ENCODE measurements at places on chromosomes 12 and 14.
A peak's percentile ranks its signal among the peaks of the same experiment; 100 is the strongest.

DNA sequence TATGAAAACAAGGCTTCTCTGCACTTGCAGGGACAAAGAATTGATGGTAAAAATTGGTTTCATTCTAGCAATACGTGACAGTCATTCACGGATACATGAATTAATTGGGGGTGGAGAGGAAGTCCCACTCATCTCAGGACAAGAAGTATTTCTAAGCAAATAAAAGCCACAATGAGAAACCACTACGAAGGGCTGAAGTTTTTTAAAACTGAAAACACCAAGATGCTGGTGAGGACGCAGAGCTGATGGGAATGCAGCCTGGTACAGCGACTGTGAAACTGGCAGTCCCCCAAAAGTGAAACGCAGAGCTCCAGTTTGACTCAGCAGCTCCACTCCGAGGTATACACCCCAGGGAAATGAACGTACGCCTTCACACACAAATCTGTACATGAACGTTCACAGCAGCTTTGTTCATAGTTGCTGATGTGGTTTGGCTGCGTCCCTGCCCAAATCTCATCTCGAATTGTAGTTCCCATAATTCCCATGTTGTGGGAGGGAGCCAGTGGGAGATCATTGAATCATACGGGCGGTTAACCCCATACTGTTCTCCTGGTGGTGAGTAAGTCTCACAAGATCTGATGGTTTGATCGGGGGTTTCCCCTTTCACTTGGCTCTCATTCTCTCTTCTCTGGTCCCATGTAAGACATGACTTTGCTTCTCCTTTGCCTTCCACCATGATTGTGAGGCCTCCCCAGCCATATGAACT, 89.0 kb downstream of the SCARB1 start:
- peak; percentile 83 for DNase-seq

- DNase-seq = peak; percentile 45
Observed at GRCh38 chr14:75295061-75295461, 16.4 kb downstream of the FOS start.

- no peak for DNase-seq
Observed at GRCh38 chr14:19851365-19851764, 23.6 kb upstream of the OR4K2 start.

GRCh38 chr12:67854351-67854750, 134.9 kb upstream of the IFNG-AS1 start:
- no peak for DNase-seq

- DNase-seq = no peak
Observed at GRCh38 chr12:98653866-98654493, 8.9 kb downstream of the APAF1 start.

DNA sequence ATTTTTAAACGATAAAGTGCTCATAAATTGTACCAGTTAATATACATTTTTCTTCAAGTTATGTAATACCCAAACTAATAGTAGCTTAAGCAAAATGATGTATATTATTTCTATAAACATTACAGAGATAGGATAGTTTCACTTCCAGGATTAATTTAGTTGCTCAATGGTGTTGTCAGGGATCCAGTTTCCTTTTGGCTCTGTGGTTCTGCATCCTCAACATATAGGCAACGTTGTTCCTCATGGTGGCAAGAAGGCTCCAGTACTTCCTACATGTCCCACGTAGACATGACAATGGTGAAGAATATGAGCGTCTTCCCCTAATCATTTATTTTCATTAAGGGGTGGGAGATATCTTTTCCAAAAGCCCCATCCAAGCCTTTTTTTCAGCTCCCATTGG, 60.7 kb upstream of the DCD start:
- DNase-seq = no peak

DNA sequence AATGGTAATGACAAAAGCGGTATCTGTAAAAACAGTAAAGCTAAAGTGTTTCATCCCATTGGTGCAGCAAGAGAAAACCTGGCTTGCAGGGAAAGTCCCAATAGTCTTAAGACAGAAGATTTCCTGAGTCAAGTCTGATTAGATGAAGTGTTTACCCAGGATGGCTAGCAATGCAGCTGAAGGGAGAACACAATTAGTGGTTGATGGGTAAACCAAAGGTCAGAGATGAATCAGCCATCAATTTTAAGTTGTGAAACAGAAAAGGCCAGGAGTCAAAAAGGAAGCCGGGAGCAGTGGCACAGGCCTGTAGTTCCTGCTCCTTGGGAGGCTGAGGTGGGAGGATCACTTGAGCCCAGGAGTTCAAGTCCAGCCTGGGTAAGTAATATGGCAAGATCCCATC, 52.6 kb downstream of the SEC23A start:
- DNase-seq = no peak

GRCh38 chr14:35999294-35999693, 173.2 kb downstream of the BRMS1L start:
- DNase-seq = no peak

DNA sequence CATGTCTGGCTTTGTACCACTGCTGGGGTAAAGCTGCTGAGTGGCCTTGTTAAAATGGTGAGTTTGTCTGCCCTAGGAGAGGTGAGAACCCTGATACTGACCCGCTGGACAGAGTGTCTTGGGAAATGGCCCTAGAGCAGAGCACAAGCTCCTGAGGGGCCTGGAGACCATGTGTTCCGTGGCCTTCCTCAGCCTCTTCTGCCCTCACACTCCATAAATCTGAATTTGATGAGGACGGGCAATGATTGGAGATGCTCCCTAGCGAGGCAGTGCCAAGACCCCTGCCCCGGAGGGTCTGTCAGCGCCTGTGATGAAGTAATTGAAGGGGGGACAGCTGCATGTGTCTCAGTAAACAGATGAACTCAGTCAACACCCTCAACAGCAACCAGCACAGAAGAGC, 54.1 kb downstream of the KCNA5 start:
- DNase-seq = no peak

- no peak for DNase-seq
Observed at GRCh38 chr12:18556161-18556560, 181.7 kb downstream of the PLCZ1 start.

DNA sequence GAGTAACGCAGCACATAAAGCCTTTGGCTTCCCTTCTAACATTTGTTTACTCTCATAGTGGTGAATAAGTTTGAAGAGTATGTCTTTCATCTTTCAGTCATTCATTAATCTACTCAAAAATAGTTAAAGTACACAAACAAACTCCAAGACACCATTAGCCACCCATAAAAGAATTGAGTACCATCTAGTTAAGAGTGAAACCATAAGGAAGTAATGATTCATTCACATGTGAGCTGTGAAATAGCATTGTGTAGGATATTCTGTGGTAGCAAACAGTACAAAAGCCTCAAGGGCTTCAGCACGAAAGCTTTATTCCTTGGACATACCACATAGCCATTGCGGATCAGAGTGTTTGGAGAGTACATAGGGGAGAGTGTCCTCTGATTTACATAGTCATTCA, 13.9 kb downstream of the SYT1 start:
- no peak for DNase-seq

DNA sequence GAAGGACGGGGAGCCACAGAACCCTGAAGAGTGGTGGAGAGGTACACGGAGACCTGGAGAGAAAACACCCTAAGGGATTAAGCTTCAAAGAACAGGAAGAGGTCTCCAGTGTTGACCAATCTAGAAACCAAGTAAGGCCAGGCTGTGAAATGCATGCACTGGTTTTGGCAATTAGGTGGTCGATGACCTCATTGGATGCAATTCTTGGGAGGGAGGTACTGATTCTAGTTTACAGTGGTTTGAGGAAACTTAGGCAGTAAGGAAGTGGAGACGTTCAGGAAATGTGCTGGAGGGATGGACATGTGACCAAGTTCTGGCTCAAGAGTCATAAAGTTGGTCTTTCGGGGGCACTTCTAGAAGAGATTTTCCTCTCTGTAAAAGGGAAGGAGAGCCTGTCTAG, 91.3 kb upstream of the CEP83 start:
- DNase-seq = no peak

DNA sequence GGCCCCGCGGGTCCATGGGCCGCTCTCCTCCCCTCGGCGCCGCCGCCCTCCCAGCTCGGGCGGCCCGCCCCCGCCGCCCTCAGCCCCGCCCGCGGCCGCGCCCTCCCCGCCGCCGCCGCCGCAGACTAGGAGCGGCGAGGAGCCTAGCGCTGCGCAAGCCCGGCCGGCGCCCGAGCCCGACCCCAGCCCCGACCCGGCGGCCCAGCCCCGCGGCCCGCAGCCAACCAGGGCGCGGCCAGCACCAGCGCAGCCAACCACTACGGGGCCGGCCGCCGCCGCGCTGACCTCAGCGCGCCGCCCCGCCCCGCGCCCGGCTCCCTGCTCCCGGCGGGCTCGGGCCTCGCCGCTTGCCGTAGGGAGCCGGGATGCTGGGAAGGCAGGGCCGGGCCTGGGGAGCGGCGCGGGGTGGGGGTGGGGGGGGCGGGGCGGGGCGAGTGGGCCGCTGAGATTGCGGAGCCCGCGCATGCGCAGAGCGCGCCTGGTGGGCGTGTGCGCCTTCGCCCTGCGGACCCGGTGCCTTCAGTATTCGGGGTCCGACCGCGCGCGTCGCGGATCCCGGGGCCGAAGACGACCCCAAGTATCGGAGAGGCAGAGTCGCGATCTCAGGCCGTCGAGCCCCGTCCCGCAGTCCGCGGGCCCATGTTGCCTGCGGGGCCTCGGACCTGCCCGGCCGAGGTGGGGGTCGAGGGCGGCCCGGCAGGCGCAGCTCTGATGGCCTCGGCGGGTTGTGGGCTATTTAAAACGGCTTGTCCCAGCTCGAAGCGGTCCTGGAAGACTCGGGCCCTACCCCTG, at the start of gene CDC42BPB:
Gene CDC42BPB (minus strand): TSS at position 178 of the 792 bp plus-strand sequence. CDS start 376 bp downstream, outside the sequence.
- peak; percentile 47 for DNase-seq

DNA sequence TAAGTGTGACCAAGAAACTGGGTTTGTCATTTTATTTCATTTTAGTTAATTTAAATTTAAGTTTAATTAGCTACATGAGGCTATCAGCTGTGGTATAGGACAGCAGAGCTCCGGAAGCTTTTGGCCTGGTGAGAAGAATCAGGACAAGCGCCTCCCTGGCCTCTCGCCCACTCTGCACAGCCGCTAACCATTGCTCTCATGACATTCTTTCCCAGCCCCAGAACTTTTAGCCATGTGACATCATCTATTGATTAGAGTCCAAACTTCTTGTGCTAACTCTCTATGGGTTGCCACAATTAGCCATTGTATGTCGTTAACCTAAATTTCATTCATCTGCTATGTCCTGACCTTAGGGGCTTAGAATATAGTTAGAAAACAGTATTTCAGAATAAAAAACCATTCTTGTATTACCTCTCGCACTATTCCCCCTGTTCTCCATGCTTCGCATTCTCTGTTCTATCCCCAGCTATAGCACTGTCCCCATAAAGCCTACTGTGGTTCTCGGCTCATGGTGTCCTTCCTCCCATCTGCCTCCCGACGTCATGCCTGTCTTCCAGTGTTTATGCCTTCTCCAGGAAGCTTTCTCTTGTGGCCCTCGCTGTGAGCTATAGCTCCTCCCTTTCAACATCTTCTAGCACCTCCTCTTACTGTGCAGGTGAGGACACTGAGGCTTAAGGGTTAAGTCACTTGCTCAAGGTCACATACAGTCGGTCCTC, 23.5 kb downstream of the SSH1 start:
- no peak for DNase-seq

- DNase-seq = no peak
Observed at GRCh38 chr12:7106082-7106481, 2.9 kb downstream of the C1RL start.

- no peak for DNase-seq
Observed at GRCh38 chr12:116053479-116054200, 223.9 kb downstream of the MED13L start.

- no peak for DNase-seq
Observed at GRCh38 chr12:48300774-48301173, 49.9 kb downstream of the ZNF641 start.

DNA sequence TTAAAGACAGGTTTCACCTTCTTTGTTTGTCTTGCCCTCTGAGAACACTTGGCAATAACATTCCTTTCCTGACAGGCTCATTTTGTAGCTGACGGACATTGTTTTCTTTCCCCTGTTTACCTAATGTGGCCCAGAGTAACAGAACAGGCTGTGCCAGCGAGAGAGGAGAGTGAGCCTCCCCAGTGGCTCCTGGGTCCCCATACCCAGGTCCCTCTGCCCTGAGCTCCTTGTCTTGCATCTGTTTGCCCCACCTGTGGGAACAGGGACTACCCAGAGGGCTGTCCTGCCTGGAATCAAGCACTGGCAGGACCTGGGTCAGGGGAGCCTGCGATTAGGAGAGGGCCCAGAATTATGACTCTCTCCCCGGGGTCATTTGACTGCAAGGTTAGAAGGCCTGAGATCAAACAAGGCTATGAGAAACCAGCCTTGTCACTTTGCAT, 222.9 kb downstream of the ZFP36L1 start:
- no peak for DNase-seq

DNA sequence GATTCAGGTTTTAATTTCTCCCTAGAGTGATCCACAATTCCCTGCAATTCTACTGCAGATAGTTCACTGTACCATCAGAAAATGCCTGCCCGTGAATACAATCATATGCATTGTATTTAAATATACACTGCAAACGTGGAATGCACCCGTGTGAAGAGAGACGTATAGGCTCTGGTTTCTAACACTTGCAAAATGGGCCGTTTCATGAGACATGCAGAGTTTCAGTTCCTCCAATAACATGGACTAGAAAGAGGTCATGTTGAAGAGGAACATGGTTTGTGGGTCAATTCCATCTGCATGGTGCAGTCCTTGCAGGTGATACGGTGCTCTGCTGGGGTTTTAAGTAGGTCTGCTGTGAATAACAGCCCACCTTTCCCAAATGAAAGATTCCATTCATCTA, 373.3 kb downstream of the TMEM132D start:
- DNase-seq = no peak

DNA sequence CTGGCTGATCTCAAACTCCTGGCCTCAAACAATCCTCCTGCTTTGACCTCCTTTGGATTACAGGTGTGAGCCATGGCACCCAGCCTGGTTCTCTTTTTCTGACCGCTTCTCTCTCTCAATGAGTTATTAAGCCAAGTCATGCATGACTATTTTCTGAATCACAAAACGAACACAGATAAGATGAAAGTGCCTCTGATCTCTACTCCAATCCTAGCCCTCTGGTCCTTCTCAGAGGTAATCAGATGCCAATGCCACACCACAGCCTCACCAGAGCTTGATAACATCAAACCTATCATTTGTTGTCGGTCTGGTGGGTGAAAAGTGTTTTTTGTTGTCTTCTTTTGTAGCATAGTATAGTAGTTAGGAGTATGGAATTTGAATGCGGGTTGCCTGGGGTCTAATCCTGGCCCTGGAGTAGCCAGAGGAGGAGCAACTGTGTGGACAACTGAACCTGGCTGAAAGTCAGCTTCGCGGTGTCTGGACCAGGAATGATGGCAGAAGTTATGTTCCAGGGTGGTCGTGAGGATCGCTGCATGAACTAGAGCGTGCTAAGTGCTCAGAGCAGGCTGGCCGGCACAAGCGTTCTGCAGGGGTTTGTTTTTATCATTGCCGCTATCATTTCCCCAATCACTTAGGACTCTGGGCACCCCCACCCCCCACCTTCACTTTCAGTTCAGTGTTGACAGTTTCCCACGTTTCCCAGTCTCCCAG, 77.9 kb downstream of the SPRING1 start:
- no peak for DNase-seq

DNA sequence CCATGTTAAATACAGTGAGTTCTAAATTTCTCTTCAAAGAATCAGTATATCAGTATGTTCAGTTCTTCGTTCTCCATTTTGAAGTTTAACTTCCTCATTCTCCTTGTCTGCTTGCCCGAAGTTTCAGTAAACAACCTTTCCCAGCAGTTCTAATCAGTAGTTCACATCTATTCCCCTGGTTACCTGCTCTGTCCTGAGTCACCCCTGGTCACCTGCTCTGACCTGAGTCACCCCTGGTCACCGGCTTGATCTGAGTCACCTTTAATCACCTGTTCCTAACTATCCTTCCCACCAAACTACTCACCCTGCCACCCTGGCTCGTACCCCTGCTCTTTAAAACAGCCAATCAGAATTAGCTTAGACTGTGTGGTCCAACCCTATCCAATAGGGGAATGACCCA, 9.4 kb upstream of the OR10G3 start:
- no peak for DNase-seq

- DNase-seq = no peak
Observed at GRCh38 chr12:47944685-47945340, 18.6 kb upstream of the TMEM106C start.
